ENCODE measurements at places on chromosomes 11 and 22.

DNA sequence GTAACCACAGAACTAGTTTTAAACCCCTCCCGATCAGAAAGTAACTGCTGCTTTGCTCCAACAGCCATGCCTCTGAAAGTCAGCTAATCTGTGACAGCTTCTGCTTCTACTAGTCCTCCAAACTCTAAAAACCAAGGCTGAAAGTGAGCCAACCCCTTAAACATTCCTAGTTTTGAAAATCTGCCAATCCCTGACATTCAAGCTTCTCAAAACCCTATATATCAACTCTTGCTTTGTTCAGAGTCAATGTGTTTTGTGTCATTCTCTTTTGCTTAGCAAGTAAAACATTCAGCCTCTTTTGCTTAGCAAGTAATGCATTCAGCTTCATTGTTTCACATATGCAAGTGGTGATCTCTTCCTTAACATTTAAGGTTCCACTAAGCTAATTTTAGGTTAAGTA, 56.9 kb downstream of the ATG16L2 start:
- no peak for DNase-seq

- DNase-seq: no peak
These were observed 9.6 kb downstream of the FAM118A start for GRCh38 chr22:45319324-45319685.

GRCh38 chr11:57460022-57460757, at the start of gene RTN4RL2:
Gene RTN4RL2, plus strand, starts transcription at chr11:57460528. Its CDS starts 338 bp downstream, at chr11:57460866.
- DNase-seq: peak; percentile 71

GRCh38 chr11:115201111-115201792, 303.0 kb downstream of the CADM1 start:
- DNase-seq: no peak

Measured in germinal center (tissue), 1 donor.